ENCODE measurements at places on chromosomes 7 and 10.
A peak's percentile ranks its signal among the peaks of the same experiment; 100 is the strongest.

GRCh38 chr7:154167051-154167450 lies 114.9 kb downstream of the DPP6 start:
- no peak for DNase-seq

- DNase-seq = peak; percentile 45
Measured at GRCh38 chr10:118045837-118046394, 825 bp downstream of the RAB11FIP2 start.

GRCh38 chr10:61993711-61994401 lies 92.4 kb downstream of the ARID5B start:
- DNase-seq = no peak

DNA sequence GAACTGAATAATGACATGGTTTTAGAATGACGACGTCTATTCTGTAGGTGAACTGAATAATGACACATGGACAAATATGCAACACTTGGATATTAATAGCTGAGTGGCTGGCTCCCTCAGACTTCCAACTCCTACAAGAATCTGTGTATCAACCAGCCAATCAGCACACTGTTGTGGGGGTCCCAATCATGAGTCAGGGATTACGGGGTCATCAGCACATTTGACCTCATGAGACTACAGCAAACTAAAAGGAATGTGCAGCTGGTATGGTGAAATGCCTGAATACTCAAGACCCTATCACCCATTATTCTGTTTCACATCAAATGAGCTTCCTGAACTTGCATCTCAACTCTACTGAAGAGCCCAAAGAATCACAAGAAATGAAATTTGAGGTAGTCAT lies 192.5 kb downstream of the ANK3 start:
- no peak for DNase-seq

- no peak for DNase-seq
Measured at GRCh38 chr10:17793823-17794644, 15.1 kb upstream of the MRC1 start.

DNA sequence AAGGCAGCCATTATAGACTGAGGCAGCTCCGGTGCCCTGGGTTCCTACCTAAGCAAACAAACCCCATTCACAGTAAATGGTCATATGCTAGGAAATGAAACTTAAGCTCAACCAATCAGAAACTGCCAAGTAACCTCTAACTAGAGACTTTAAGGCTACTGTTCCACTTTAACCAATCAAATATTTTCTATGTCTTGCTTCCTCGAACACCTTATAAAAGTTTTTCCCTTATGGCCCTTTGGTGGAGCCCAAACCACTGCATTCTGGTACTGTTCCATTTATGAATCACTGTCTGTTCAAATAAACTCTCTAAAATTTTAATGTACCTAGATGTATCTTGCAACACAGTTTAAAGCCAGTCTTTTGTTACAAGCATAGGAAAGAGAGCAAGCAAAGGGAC lies 361.1 kb downstream of the HGF start:
- DNase-seq = no peak

GRCh38 chr10:127522298-127522697 lies 26.8 kb upstream of the NPS start:
- no peak for DNase-seq

- no peak for DNase-seq
Measured at GRCh38 chr7:128275681-128276080, 34.6 kb downstream of the LEP start.

- no peak for DNase-seq
Measured at GRCh38 chr10:52965938-52966401, 193.4 kb upstream of the MBL2 start.
